ENCODE measurements at places on chromosomes 2 and 18.

GRCh38 chr2:23814963-23815362 lies 112.0 kb downstream of the ATAD2B start:
- H3K4me1 ChIP-seq = no peaks in the 10 kb centered on the region
- no peak overlapping the region for H3K27ac ChIP-seq
- H3K36me3 ChIP-seq = no peaks in the 10 kb centered on the region
- no peak overlapping the region for H3K4me3 ChIP-seq
- no peak for DNase-seq

DNA sequence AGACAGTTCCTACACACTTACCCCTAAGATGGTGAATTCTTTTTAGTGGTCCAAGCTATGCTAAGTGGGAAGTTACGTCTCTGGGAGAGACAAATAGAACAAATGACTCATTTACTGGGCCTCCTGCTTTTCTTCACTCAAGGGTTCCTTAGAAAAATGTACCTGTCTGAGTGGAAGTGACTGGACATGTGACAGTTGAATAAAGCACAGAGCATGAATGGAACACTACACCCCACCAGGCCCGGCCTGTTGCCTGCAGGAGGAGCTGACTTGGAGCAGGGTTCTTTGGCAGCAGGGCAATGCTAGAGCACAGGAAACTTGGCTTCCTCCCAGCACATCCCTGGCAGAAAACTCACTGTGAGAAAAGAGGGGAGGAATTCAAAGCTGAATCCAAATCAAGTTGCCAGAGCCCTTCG lies 451.0 kb upstream of the SETBP1 start:
- peak; percentile 36 for DNase-seq
- H3K36me3 ChIP-seq = no peaks in the 10 kb centered on the region
- no peaks in the 10 kb centered on the region for H3K27me3 ChIP-seq
- H3K27ac ChIP-seq = no peak overlapping the region

DNA sequence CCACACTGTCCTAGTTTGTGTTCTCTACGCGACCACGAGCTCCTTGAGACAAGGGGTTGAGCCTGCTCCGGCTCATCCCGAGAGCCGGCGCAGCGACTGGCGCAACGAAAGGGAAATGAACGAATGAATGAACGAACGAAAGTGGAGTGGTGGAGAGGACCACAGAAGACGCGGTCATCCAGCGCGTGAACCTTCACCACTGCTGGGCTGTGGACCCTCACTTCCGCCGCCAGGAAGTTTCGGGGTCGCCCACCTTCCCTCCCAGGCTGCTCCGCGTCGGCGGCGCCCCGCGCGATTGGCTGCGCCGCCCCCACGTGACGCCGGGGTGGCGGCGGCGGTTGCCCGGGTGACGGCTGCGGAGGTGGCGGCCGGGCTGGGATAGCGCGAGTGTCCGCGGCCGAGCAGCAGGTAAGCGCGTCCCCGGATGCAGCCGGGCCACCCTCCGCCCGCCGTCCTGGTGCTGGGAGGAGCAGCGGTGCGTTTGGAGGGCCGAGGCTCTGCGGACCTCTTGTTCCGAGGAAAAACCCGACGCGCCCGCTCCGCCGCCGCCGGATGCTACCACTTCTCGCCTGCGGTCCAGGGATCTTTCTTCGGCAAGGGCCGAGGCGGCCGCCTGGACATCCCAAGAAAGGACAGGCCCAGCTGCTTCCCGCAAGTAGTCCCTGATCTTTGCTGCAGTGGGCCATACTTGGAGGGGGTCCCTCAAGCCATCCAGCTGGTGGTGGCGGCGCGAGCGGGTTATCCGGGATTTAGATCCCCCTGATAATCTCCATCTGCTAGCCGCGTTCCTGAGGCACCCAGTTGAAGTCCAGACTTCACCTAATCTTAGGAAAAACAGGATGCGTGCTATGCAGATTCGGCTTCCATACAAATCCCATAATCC lies at the start of gene ARMC9:
Gene ARMC9 (plus strand): TSS at position 341 of the 883 bp plus-strand sequence. CDS start 7,608 bp downstream, outside the sequence.
- peak within 1 kb of the TSS; percentile 32 for H3K27ac ChIP-seq
- no peaks in the 10 kb centered on the region for H3K27me3 ChIP-seq
- no peaks in the 10 kb centered on the region for H3K36me3 ChIP-seq
- peak; percentile 87 for DNase-seq
- no peaks in the 10 kb centered on the region for H3K4me1 ChIP-seq

- H3K36me3 ChIP-seq = no peaks in the 10 kb centered on the region
- H3K4me1 ChIP-seq = no peaks in the 10 kb centered on the region
- no peak for DNase-seq
- H3K27ac ChIP-seq = no peak overlapping the region
- H3K27me3 ChIP-seq = no peaks in the 10 kb centered on the region
These were observed 567.1 kb upstream of the POU3F3 start for GRCh38 chr2:104286841-104287240.

Data from Peyer's patch (tissue), 4 donors.